ENCODE measurements at places on chromosomes 11 and 22.
A peak's percentile ranks its signal among the peaks of the same experiment; 100 is the strongest.

- DNase-seq, result no peak
Measured at GRCh38 chr11:2312232-2313042, 10.6 kb downstream of the TSPAN32 start.

- no peak for DNase-seq
Measured at GRCh38 chr11:116388146-116388545, 384.6 kb downstream of the BUD13 start.

- no peak for DNase-seq
Measured at GRCh38 chr11:86481399-86481798, 106.7 kb downstream of the CCDC81 start.

GRCh38 chr11:68315171-68315920 is 3.0 kb downstream of the LRP5 start:
- no peak for DNase-seq

- DNase-seq, result no peak
Measured at GRCh38 chr11:31649129-31649966, 139.8 kb downstream of the ELP4 start.

DNA sequence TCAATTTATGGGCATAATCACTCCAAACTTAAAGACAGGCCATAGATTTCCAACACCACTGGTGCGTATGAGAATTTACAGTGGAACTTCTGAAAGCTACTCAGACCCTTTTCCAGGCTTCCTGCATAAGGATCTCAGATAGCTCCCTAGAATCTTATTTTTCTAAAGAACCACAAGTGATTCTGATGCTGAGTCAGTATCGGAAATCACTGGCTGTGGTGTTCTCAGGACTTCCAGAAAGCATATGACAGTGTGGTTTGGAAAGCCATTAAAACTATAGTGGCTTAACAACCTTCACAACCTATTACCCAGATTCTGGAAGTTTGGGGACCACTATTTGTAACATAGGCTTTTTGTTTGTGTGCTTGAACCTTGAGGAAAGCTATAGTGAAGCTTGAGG is 756.0 kb downstream of the DLG2 start:
- no peak for DNase-seq

GRCh38 chr11:67062526-67063373 is 6.1 kb downstream of the RHOD start:
- no peak for DNase-seq

DNA sequence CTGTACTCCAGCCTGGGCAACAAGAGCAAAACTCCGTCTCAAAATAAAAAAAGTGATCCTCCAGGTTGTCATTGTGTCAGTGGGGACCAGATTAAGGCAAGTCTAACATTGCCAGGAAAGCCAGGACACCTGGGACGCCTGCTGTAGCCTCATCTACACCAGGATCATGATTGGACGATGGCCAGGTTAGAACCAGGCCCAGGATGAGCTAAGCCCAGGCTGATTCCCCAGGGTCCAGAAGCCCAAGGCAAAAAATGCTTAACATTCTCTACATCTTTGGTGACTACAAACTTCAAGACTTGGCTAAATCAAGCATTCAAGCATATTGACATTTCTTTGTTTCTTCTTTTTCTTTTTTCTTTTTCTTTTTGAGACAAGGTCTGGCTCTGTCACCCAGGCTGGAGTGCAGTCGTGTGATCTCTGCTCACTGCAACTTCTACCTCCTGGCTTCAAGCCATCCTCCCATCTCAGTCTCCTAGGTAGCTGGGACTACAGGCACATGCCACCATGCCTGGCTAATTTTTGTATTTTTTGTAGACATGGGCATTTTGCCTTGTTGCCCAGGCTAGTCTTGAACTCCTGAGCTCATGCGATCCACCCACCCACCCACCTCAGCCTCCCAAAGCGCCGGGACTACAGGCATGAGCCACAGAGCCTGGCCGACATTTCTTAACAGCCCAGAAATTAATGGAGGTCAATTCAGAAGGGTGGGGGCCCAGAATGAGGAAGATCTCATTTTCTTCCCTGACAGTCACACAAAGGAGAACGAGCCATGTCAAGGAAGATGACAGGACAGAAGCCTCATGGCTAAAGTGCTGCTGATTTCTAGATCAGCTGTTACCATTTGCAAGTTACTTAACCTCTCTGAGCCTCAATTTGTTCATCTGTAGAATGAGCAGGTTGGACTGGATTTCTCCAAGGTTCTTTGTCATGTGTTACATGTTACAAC is 12.5 kb upstream of the PTPRJ start:
- no peak for DNase-seq

DNA sequence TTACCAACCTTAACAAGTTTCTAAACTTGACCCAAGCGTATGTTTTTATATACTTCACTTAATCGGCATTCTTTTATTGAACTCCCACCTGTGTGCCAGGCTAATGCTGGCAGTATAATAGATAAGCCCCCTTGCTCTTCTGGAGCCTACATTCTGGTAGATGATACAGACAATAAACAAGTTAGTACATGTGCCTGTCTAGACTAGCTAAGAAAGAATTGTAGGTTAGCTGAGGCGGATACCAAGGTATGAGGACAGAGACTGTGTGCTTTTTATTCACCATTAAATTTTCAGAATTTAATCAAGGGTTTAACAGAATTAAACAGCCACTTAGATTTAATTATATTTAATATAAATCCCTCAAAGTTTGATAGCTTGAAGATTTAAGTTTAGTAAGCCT is 45.7 kb downstream of the TTC17 start:
- no peak for DNase-seq

- peak; percentile 12 for DNase-seq
Measured at GRCh38 chr22:20213833-20214708, 54.0 kb downstream of the RTN4R start.

- DNase-seq, result no peak
Measured at GRCh38 chr11:11545285-11546275, 76.2 kb downstream of the GALNT18 start.

DNA sequence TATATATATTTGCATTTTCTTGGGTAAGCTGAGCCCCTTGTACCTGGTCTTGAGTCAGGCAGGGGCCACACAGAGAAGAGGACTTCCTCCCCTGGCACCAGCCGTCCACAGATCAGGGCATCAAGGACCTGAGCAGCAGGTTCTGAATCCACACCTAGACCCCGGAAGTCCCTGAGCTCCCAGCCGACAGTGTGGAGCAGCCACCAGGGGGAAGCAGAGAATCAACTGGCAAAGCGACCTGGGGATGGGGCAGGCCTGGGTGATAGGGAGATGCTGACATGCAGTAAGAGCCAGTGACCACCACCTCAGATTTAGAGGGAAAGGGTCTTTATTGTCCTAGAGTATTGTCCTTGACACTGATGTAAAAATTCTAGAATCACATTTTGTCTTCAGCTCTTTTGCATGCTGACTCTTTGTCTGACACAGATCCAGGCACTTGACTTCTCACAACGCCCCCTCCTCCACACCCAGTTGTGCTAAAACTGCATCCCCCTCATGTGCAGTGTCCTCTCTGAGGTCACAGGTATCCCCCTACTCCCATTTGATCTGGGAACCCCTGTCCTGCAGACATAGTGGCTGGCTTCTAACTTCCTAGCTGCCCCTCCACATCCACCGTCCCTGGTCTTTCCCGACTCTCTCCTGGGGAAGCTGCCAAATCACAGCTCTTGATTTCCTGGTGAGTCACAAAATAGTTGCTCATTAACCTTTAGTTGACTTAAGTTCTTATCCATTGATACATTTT is 109.3 kb downstream of the GGTLC2 start:
- peak; percentile 65 for DNase-seq
